Ammon's horn (tissue), 1 donor: ENCODE measurements at places on chromosomes 3 and 15.

- DNase-seq: no peak
Observed at GRCh38 chr15:51234176-51234927, 104.0 kb downstream of the CYP19A1 start.

- no peak for DNase-seq
Observed at GRCh38 chr3:177751770-177752169, 554.5 kb upstream of the TBL1XR1 start.

DNA sequence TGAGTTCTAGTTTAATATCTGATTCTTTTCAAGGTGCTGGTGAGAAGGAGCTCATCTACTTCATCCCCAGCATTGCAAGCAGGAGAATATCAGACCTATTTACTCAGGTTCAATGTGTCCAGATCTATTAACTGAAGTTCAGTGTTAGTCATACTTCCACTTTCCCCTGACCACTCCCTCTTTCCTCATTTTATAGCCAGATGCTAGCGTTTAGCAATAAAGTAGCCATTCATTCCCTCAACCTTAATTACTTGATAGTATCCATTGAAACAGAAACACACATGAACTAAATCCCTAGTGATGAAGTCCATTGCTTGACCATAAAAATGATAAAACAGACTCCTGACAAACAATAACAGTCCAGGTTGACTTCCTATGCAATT lies 60.0 kb downstream of the RPL22L1 start:
- no peak for DNase-seq

GRCh38 chr3:127698286-127698685 lies 25.5 kb downstream of the ABTB1 start:
- DNase-seq: no peak

GRCh38 chr3:50102558-50102957 lies 13.8 kb downstream of the RBM5 start:
- DNase-seq: no peak

DNA sequence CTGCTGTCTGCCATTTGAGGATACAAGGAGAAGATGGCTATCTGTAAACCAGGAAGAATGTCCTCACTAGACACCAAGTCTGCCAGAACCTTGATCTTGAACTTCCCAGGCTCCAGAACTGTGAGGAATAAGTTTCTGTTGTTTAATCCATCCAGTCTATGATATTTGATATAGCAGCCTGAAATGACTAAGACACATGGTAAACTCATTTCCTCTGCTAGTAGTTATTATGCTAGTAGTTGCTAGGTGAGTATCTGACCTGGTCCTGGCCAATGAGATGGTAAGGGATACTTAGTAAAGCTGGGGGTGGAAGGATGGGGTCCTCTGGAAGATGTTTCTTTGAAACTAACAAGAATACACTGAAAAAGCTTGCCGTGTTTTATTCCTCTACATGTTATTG lies 280.7 kb upstream of the ARHGEF26 start:
- DNase-seq: no peak
